ENCODE measurements at places on chromosomes 6 and 20. TPM values are rescaled to one million over a fixed set of nuclear protein-coding genes. Genes with fewer than 3 reads are reported as not detected.
A peak's percentile ranks its signal among the peaks of the same experiment; 100 is the strongest.

DNA sequence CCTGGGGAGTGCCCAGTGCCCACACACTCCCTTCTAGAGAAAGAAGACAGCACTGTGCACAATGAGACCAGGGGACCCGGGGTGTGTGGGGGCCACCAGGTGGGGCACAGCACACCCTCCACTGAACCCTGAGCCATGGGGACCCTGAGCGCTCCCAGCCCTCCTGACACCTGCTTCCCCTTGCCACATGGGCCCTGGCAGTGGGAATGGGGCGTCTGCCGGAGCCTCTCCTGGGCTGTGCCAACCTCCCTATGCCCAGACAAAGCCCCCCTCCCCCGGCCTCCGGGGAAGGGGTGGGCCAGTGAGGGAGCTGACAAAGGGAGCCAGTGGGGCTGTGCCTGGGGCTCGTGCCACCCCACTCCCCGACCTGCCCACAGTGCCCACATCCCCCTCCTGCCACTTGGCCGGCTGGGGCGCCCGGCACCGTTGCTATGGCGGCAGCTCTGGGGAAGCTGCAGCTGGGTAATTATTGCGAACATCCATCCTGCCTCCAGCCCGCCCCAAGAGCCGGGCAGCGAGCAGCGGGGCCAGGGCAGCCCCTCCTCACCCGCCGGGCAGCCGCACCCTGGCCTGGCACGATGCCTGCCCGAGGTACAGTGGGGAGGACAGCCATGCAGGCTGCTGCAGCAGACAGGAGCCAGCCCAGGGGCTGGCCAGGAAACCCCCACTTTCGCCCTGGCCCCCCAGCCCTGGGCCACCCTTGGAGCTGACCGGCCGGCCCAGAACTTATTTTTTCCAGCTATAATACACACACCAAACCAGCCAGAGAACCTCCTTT lies 41.9 kb upstream of the NOL4L start:
- H3K4me3 ChIP-seq: no peak overlapping the region
- H3K36me3 ChIP-seq: no peaks in the 10 kb centered on the region
- DNase-seq: no peak
- no peaks in the 10 kb centered on the region for H3K27me3 ChIP-seq
- H3K27ac ChIP-seq: 0 out of 2 replicates have a peak overlapping the region, but pooled peaks have one; percentile 44
- H3K4me1 ChIP-seq: peaks cover 8% of the 10 kb centered on the region

DNA sequence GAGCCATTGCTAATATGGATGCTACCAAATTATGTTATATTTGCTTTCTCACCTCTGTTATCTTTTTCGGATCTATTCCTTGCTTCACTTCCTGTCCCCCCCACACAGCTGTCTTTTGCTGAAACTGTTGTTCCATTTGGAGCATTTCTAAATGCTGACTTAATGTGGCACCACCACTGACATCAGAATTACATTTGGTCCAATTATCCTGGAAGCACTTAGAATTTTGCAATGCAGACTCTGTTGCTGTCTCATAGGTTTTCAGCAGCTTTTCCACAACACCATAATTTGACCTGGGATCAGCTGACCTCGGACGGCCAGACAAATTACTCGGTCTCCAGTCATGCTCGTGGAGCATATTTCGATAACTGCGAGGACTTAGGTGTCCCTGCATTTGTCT lies 12.8 kb downstream of the KIAA0408 start:
- H3K4me3 ChIP-seq: no peak overlapping the region
- no peaks in the 10 kb centered on the region for H3K4me1 ChIP-seq
- H3K27ac ChIP-seq: no peak overlapping the region
- no peak for DNase-seq

- DNase-seq: no peak
- H3K27me3 ChIP-seq: no peaks in the 10 kb centered on the region
- H3K36me3 ChIP-seq: no peaks in the 10 kb centered on the region
- no peak overlapping the region for H3K27ac ChIP-seq
- H3K4me1 ChIP-seq: no peaks in the 10 kb centered on the region
Measured at GRCh38 chr20:39897058-39897457, 792.0 kb downstream of the MAFB start.

GRCh38 chr6:150403458-150404246 lies 34.8 kb downstream of the IYD start:
- H3K4me1 ChIP-seq: no peaks in the 10 kb centered on the region
- H3K4me3 ChIP-seq: no peak overlapping the region
- H3K36me3 ChIP-seq: no peaks in the 10 kb centered on the region
- no peak overlapping the region for H3K27ac ChIP-seq

DNA sequence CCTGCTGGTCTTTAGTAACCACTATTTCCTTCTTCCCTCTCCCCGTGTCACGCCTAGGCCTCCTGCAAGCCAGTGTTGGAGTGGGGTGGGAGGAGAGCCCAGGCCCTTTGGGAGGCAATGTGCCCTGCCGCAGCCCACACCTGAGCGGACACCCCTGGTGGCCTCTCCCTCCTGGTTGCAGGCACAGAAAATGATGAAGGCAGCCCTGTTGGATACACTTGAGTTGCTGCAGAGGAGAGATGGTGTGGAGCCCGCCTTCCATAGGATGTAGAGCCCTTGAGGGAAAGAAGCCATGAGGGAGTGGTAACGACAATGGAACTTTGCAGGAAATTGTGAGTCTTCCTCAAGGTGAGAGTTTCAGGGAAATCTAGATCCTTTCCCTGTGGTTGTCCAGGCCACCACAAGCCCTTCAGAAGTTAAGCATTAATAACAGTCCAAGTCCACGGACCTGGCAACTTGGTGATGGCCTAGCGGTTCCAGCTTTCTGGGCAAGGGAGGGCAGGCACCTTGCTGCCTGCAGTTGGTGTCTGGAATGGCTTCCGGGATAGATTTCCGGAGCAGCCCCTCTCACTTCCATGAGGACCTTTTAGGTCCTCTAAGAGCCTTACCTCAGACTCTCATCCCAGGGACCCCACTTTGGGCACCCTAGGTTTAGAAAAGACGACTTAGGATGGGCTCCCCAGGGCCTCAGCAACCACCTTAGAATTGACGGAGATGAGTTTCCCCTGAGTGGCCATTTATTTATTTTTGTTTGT lies 67.3 kb upstream of the NXT1 start:
- no peaks in the 10 kb centered on the region for H3K36me3 ChIP-seq
- H3K27me3 ChIP-seq: no peaks in the 10 kb centered on the region
- H3K4me3 ChIP-seq: no peak overlapping the region
- no peaks in the 10 kb centered on the region for H3K4me1 ChIP-seq
- DNase-seq: no peak
- no peak overlapping the region for H3K27ac ChIP-seq

Gene CST4
- not detected for total RNA-seq

Gene GPLD1
- total RNA-seq: 0.98 TPM

Gene DUSP22
- 34.8 TPM for total RNA-seq

Gene POM121L2
- not detected for total RNA-seq
